C1 segment of cervical spinal cord (tissue), 14 donors: ENCODE measurements at places on chromosomes 7 and 10.

DNA sequence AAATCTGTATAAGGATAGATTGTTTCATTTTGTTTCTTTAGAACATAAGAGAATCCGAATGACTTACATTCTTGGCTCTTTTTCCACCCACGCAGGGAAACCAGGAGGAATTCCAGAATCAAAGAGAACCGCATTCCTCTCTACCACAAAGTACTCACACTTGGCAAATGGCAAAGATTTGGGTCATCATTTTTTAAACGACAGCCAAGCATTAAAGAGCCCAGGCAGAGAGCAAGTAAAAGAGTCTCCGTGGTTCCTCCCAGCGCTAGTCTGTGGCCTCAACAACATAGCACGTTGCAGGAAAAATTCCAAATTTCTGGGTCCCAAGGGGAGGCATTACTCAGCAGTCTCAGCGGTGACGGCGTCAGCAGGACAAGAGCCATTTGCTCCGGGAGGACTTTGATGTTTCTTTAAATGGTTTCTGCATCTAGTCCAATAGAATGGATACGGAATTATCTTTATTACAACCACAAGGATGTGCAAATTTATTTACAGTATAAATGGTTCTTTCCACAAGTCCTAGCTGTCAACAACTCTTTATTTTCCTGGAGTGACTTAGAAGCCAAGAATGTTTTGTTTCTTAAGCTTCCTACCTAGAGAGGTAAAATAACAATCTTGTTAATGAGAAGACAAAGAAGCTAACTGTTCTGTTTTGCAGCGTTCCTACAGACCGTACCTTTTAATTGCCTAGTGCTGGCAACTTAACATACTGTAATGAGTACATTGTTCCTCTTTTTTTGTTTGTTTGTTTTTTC, 232.5 kb downstream of the SKIDA1 start:
- DNase-seq: no peak

- DNase-seq: no peak
Observed at GRCh38 chr7:85890244-85890811, 703.5 kb upstream of the SEMA3D start.

GRCh38 chr7:157895520-157896375, 558.9 kb downstream of the DNAJB6 start:
- no peak for DNase-seq

DNA sequence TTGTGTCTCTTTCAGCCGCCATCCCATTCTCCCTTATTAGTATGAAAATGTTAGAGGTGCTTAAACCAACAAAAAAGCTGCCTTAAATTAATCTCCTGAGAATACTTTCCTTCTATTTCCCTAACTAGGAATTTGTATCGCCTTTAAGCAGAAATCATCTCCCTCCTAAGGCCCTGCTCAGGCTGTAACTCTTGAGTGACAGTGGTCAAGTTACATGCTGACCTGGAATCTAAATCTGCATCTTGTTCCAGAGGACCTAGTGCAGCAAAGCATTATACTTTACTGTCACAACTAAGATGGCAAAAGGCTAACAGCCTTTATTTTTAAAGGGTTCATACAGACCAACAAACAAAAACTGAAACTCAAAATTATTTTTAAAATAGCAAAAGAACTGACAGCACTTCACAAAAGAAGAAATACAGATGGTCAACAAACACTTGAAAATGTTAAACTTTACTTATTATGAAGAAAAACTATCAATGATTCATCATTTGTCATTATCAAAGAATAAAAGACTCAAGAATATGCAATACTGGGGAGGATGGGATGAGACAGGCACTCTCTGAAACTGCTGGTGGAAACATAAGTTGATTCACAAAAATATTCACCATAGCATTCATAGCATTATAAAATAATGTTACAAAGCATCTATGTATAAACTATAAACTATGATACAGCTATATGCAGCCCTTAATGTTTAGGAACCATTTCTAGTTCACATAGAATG, 11.0 kb downstream of the CYREN start:
- no peak for DNase-seq

DNA sequence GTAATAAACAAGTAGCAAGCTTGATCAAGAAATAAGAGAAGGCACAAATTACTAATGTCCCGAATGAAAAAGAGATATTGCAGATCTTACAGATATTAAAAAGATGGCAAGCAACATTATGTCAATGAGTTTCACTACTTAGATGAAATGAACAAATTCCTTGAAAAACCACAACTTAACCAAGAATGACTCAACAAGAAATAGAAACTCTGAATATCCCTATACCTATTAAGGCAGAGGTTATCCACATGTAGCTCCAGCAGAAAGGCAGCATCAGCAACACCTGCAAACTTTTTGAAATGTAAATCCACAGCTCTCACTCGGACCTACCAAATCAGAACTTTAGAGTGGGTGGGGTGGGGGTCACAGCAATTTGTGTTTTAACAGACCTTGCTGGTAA, 33.6 kb downstream of the PDE1C start:
- no peak for DNase-seq
